ENCODE measurements at places on chromosomes 13 and 19. TPM values are rescaled to one million over a fixed set of nuclear protein-coding genes. Genes with fewer than 3 reads are reported as not detected.

Gene ZNF540
- not detected for total RNA-seq

Gene TRPC4
- total RNA-seq = 0.49 TPM

Gene TSSK6
- total RNA-seq = 0.10 TPM

Gene CD33
- not detected for total RNA-seq

Gene PRR36
- not detected for total RNA-seq

Gene BSPH1
- not detected for total RNA-seq

Gene ANKLE1
- total RNA-seq = 0.73 TPM

Gene MISP3
- total RNA-seq = 0.05 TPM

Gene GAMT
- total RNA-seq = 15.4 TPM

Gene CNN2
- 166 TPM for total RNA-seq

Gene BRME1
- total RNA-seq = 0.13 TPM

Gene PRRG2
- total RNA-seq = 1.1 TPM

Measured in mammary microvascular endothelial cell (primary cell).